ENCODE measurements at places on chromosomes 16 and 17. TPM values are rescaled to one million over a fixed set of nuclear protein-coding genes. Genes with fewer than 3 reads are reported as not detected.

DNA sequence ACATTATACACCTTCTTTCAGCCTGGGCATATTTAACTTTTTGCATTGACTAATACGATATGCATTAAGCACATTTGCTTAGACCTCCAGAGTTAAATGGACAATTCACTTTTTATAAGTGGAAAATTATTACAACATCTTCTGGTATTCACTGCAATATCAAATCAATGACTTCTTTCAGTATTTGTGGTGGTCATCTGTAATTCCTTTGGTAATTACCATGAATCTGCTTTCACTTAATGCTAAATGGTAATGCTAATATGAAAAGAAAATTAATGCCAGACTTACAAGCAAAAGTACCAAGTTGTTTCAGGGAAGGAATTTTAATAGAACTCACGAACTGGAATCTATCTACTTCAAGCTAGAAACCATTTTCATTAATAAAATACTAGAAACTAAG lies 6.4 kb downstream of the GPATCH8 start:
- DNase-seq: no peak
- H3K36me3 ChIP-seq: no peaks in the 10 kb centered on the region
- no peaks in the 10 kb centered on the region for H3K27me3 ChIP-seq
- no peak overlapping the region for H3K4me3 ChIP-seq

DNA sequence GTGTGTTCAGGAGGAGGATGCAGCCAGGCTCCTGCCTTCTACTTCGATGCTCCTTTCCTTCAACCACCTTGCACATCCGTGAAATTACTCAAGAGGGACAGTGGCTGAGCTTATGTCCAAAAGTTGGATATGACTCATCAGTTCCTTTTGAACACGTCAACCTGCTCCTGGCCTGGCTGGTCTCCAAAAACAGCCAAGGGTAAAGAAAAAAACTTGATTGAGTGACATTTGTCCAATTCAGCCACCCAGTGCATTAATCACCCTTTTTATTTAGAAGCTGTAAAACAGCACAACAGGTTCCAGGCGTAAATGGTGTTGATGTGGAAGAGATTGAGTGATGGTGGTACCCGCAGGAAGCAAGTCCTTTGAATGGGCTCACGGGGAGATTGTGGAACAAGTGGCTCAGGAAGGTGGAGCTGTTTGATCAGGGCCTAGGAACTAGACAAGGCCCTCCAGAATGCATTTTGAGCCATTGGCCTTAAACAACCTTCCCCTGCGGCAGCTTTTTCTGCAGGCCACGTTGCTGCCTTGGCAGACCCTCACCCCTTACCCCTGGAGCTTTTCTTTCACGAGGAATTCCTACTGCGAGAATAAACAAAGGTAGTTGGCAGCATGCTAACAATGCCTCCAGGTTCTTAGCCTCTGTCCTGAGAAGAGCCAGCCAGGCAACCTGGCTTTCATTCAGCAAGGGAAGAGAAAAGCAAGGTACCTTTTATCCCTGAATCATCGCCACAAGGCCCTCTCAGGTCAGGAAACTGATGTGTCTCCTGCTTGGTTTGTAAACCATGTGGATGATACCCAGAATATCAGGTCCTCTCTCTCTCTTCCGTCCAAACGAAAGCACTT lies 173.3 kb upstream of the CACNG5 start:
- H3K27me3 ChIP-seq: no peaks in the 10 kb centered on the region
- no peak overlapping the region for H3K4me3 ChIP-seq
- no peak overlapping the region for H3K27ac ChIP-seq
- no peaks in the 10 kb centered on the region for H3K36me3 ChIP-seq
- peak; percentile 48 for DNase-seq

GRCh38 chr16:56048425-56049105 lies 142.7 kb upstream of the GNAO1 start:
- no peak overlapping the region for H3K27ac ChIP-seq
- DNase-seq: no peak
- no peaks in the 10 kb centered on the region for H3K4me1 ChIP-seq
- H3K36me3 ChIP-seq: no peaks in the 10 kb centered on the region

DNA sequence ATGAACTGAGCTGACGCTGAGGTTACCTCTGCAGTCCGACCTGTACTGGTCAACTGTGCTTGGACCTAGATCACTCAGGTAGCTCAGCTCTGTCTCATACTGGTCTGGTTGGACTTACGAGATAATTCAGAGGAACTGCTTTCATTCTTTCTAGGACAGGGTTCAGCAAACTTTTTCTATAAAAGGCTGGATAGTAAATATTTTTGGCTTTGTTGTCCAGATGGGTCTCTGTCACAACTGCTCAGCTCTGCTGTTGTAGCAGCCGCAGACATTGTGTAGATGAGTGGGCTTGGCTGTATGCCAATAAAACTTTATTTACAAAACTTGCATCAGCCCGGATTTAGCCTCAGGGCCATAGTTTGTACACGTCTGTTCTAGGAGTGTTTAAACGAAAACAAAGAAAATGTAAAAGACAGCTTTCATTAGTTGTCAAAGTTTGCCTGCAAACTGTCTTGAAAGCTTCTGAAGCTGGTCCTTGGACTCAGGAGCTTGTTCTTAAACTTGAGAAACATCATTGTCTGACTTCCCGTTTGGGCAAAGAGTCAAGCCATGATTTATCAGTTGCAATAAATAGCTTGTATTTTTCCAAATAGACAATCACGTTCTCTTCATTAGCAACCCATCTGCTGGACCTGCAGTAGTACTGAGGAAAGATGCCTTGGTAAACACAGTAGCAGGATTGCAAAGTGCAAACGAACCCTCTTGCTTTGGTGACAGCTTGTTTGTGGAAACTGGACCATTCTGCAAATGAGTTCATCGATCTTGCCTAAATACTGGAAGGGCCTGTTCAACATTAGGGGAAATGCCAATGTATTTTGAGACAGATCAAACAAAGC lies 253.4 kb downstream of the SNX29 start:
- no peaks in the 10 kb centered on the region for H3K36me3 ChIP-seq
- no peaks in the 10 kb centered on the region for H3K4me1 ChIP-seq
- no peak for DNase-seq
- no peak overlapping the region for H3K4me3 ChIP-seq
- no peak overlapping the region for H3K27ac ChIP-seq

GRCh38 chr16:71218306-71218963 lies 12.1 kb downstream of the HYDIN start:
- no peak for DNase-seq
- H3K27me3 ChIP-seq: no peaks in the 10 kb centered on the region
- no peak overlapping the region for H3K4me3 ChIP-seq
- no peaks in the 10 kb centered on the region for H3K4me1 ChIP-seq
- H3K27ac ChIP-seq: no peak overlapping the region

- H3K36me3 ChIP-seq: no peaks in the 10 kb centered on the region
- no peaks in the 10 kb centered on the region for H3K4me1 ChIP-seq
- H3K27ac ChIP-seq: no peak overlapping the region
- no peak overlapping the region for H3K4me3 ChIP-seq
- H3K27me3 ChIP-seq: peaks cover 5% of the 10 kb centered on the region
Observed at GRCh38 chr17:28433721-28434120, 27.7 kb upstream of the SLC46A1 start.

- no peak for DNase-seq
- H3K27ac ChIP-seq: no peak overlapping the region
- no peaks in the 10 kb centered on the region for H3K27me3 ChIP-seq
- no peak overlapping the region for H3K4me3 ChIP-seq
Observed at GRCh38 chr17:18281788-18282187, 21.3 kb downstream of the MIEF2 start.

GRCh38 chr16:24975428-24975889 lies 39.7 kb downstream of the ARHGAP17 start:
- H3K27me3 ChIP-seq: no peaks in the 10 kb centered on the region
- H3K27ac ChIP-seq: no peak overlapping the region
- no peak overlapping the region for H3K4me3 ChIP-seq
- peaks cover 26% of the 10 kb centered on the region for H3K36me3 ChIP-seq
- no peak for DNase-seq
- peaks cover 46% of the 10 kb centered on the region for H3K4me1 ChIP-seq

DNA sequence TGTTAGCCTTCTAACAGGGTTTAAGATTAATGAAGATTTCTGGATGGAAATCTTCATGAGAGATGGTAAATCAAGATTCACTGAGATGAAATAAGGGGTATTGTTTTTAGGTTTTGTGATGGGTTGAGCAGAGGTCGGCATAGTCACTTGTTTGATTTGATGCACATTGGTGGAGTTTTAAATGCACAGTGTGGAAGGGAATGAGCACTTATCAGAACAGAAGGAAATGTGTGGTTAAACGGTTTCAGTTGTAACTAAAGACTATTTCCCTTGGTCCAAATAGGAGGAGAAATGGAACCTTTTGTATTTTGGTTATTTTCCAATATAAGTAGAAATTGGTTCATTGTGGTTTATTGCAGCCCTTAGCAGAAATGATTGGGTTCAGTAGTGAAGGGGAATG lies 34.1 kb downstream of the CBFB start:
- no peak overlapping the region for H3K4me3 ChIP-seq
- H3K36me3 ChIP-seq: no peaks in the 10 kb centered on the region

DNA sequence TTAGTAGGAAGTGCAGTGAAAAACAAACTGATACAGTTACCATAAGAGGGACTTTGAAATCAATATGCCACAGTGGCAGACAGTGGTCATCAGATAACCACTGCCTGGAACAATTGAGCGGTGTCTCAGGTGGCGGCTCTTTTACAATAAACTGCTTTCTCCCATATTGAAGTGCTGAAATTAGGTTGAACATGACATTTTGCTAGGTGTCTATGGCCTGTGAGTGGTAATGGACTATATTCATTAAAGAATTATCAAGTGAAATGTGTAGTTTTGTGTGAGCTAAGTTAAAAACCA lies 214.7 kb downstream of the RPTOR start:
- no peak overlapping the region for H3K4me3 ChIP-seq
- H3K27ac ChIP-seq: no peak overlapping the region
- no peaks in the 10 kb centered on the region for H3K36me3 ChIP-seq

DNA sequence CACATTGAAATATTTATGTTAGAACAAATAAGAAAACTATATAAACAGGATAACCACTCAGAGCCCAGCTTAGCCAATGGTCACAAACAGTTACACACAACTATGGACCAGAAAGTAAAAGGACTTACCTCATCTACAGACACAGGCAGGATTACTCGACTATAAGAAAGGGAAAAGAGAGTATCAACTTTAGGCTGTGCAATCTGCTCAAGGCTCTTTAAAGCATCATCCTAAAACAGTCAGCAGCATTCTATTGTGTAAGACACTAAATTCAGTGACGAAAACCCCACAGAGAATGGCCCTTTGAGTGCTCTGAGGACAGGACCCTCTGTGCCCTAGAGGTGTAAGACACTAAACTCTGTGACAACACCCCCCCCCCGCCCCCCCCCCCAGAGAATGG lies 4.2 kb downstream of the PITPNA start:
- no peak overlapping the region for H3K27ac ChIP-seq
- DNase-seq: no peak
- no peaks in the 10 kb centered on the region for H3K36me3 ChIP-seq
- H3K27me3 ChIP-seq: no peaks in the 10 kb centered on the region

GRCh38 chr16:25005445-25006306 lies 9.5 kb downstream of the ARHGAP17 start:
- H3K27me3 ChIP-seq: no peaks in the 10 kb centered on the region
- no peak overlapping the region for H3K4me3 ChIP-seq
- no peaks in the 10 kb centered on the region for H3K36me3 ChIP-seq
- H3K27ac ChIP-seq: peak overlapping the region; percentile 43

GRCh38 chr16:19424478-19424877 lies 6.8 kb downstream of the TMC5 start:
- H3K4me3 ChIP-seq: no peak overlapping the region
- H3K27ac ChIP-seq: no peak overlapping the region
- no peak for DNase-seq
- H3K4me1 ChIP-seq: no peaks in the 10 kb centered on the region

DNA sequence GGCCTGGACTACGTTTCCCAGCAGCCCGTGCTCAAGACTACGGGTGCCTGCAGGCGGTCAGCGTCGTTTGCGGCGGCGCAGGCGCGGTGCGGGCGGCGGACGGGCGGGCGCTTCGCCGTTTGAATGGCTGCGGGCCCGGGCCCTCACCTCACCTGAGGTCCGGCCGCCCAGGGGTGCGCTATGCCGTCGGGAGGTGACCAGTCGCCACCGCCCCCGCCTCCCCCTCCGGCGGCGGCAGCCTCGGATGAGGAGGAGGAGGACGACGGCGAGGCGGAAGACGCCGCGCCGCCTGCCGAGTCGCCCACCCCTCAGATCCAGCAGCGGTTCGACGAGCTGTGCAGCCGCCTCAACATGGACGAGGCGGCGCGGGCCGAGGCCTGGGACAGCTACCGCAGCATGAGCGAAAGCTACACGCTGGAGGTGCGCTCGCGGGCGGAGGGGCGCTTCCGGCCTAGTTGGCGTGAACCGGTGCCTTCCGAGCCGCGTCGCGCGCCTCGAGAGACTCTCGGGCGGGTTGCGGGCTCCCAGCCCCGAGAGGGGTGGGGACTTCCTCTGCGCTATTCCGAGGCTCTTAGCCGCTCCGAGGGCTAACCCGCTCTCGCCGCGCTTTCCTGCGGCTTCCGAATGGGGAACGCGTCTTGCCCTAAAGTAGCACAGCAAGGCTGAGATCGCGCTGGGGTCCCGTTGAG lies at the start of gene RBL2:
TSS of gene RBL2 (plus strand) at position 95 of the 689 bp plus-strand sequence. CDS start at position 181, 86 bp downstream.
- peak within 1 kb of the TSS; percentile 85 for H3K27ac ChIP-seq
- H3K4me1 ChIP-seq: peaks cover 26% of the 10 kb centered on the region
- H3K36me3 ChIP-seq: no peaks in the 10 kb centered on the region
- H3K27me3 ChIP-seq: no peaks in the 10 kb centered on the region

- H3K4me3 ChIP-seq: no peak overlapping the region
- no peak overlapping the region for H3K27ac ChIP-seq
- H3K27me3 ChIP-seq: peaks cover 5% of the 10 kb centered on the region
- DNase-seq: no peak
- H3K36me3 ChIP-seq: no peaks in the 10 kb centered on the region
- H3K4me1 ChIP-seq: no peaks in the 10 kb centered on the region
Observed at GRCh38 chr16:17768257-17768656, 297.5 kb upstream of the XYLT1 start.

- peaks cover 8% of the 10 kb centered on the region for H3K27me3 ChIP-seq
- H3K36me3 ChIP-seq: no peaks in the 10 kb centered on the region
- H3K4me3 ChIP-seq: no peak overlapping the region
- no peaks in the 10 kb centered on the region for H3K4me1 ChIP-seq
- no peak overlapping the region for H3K27ac ChIP-seq
Observed at GRCh38 chr17:48335858-48336500, 94.0 kb downstream of the SKAP1 start.

GRCh38 chr17:34699181-34699580 lies 119.8 kb downstream of the TMEM132E start:
- no peak for DNase-seq
- no peak overlapping the region for H3K4me3 ChIP-seq
- no peaks in the 10 kb centered on the region for H3K27me3 ChIP-seq
- H3K4me1 ChIP-seq: no peaks in the 10 kb centered on the region
- no peak overlapping the region for H3K27ac ChIP-seq
- H3K36me3 ChIP-seq: no peaks in the 10 kb centered on the region

- no peaks in the 10 kb centered on the region for H3K36me3 ChIP-seq
- H3K4me1 ChIP-seq: peaks cover 11% of the 10 kb centered on the region
- no peak for DNase-seq
Observed at GRCh38 chr17:44386182-44386525, 3.3 kb downstream of the ITGA2B start.

- H3K4me1 ChIP-seq: peaks cover 4% of the 10 kb centered on the region
- peak overlapping the region; percentile 63 for H3K4me3 ChIP-seq
- H3K27me3 ChIP-seq: no peaks in the 10 kb centered on the region
Observed at GRCh38 chr17:7330638-7331015, 1.5 kb upstream of the NEURL4 start.

- H3K36me3 ChIP-seq: no peaks in the 10 kb centered on the region
- no peaks in the 10 kb centered on the region for H3K4me1 ChIP-seq
- no peaks in the 10 kb centered on the region for H3K27me3 ChIP-seq
- no peak overlapping the region for H3K27ac ChIP-seq
Observed at GRCh38 chr17:77817953-77818352, 140.6 kb upstream of the TNRC6C start.

Gene MT1M
- 6.0 TPM for polyA plus RNA-seq

Gene CBX1
- polyA plus RNA-seq: 28.6 TPM

Gene ZNF213
- polyA plus RNA-seq: 4.2 TPM

Gene BRIP1
- 0.20 TPM for polyA plus RNA-seq

Gene CCL17
- not detected for polyA plus RNA-seq

Gene ADAD2
- 2.3 TPM for polyA plus RNA-seq
